ENCODE measurements at places on chromosomes 1 and 21.

DNA sequence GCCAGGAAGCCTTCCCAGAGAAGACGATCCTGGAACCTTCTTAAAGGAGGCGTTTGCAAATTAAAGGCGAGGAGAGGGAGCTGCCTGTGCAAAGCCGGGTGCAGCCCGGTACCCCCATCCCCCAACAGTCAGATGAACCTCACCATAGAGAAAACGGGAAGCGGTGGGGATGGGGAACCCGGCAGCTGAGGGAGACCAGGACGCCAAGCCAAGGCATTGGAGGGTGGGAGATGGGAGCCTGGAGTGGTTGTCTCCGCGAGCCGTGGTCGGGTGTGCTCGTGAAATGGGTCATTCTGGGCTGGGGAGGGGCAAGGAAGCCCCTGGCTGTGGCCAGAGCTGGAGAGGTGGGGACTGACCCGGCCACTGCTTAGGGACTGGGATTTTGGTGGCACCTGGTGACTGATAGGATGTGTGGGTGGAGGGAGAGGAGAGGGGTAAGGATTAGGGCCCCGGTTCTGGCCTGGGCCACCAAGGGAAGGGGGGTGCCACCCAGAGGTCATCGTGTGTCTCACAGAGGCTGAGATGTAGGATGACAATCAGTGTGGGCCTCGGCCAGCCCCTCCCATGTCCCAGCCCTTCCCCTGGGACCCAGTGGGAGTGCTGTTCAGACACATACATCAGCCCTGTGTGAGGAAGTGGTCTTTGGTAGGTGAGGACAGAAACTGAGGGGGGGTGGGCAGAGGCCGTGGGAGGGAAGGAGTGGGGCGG, 676 bp upstream of the PADI2 start:
- no peak for DNase-seq

GRCh38 chr1:19465123-19465522, 20.2 kb downstream of the CAPZB start:
- no peak for DNase-seq

GRCh38 chr1:234709473-234710228, 99.7 kb upstream of the IRF2BP2 start:
- no peak for DNase-seq

DNA sequence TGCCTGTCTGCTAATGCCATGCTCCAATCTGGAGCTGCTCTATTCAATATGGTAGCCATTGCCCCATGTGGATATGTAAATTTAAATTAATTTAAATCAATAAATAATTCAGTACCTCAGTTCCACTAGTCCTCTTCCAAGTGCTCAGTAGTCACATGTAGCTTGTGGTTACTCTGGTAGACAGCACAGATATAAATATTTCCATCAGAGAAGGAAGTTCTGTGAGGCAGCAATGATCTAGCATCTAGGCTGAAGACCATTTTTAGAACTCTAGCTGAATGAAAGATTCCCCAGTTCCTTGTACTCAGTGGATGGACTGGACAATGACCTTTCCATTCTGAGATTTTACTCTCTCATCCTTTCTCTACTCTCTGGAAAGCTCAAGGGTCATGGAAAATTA, 25.8 kb upstream of the CAPZB start:
- DNase-seq = no peak

DNA sequence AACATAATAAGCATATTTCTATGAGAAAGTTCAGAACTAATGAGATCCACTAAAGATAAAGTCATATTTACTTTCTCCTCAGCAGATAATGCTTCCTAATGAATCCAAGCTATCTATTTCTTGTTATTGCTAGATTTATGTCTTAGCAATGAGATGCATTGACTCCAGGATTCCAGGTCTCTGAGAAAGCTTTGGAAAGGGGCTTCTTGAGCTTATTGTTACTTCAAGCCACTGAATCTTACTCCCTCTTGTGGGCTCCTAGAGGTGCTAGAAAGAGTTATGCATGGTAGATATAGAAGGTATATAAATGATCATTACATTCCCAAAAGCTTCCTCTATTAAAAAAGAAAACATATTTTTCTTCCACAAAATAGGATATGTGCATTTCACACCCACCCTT, 246.4 kb upstream of the ADAMTS5 start:
- DNase-seq = no peak

GRCh38 chr1:63946866-63947491, 173.2 kb downstream of the ROR1 start:
- no peak for DNase-seq

- DNase-seq = no peak
Measured at GRCh38 chr1:48940962-48941732, 164.5 kb upstream of the BEND5 start.

DNA sequence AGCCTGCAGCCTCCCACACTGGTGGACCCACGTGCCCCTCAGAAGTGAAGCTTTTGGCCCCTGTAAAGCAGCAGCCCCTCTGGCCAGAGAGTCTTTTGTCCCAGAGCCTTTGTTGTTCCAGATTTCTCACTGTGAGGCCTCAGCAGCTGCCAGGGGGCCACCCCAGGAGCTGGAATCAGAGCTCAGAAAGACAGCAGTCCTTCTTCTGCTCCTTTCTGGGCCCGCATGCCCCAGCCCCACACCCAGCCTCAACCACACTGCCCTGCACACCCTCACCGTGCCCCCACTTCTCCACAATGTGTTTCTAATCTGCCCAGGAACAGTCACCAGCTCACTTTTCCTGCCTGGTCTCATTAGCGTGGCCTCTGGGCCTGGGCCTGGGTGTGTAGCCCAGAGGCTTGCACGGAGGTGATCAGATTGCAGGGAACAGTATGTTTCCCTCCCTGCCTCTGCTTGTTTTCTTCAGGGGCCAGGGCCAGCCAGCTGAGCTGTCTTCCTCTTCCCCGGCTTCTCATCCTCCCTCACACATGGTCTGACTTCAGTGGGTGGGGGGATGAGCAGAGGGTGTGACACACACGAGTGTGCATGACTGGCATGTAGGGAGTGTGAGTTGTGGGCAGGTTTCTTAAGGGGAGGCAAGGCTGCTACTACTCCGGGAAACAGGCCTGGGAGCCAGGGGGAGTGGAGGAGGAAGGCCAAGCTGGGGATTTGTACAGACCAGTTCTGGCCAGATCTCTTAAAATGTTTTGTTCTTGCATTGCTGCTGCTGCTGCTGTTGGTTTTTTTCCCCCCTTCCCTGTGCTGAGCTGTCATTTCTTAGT, 82.5 kb upstream of the ZNF648 start:
- DNase-seq = peak; percentile 52

GRCh38 chr21:45010096-45010495, 64.3 kb upstream of the ADARB1 start:
- DNase-seq = peak; percentile 6

DNA sequence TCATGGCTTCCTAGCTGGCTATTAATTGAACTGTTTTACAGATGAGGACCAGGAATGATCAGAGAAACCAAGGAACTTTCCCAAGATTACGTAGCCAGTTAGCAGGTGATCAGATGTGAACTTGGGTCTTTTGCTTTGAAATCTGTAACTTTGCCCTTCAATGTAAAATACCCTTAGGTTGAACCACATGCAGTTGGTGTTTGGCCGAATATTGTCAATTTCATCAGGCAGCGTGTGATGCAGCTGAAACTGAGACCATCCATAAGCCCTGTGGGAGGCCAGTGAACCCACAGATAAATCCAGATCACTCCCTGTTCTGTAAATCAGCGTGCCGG, 150.8 kb downstream of the ETS2 start:
- no peak for DNase-seq

DNA sequence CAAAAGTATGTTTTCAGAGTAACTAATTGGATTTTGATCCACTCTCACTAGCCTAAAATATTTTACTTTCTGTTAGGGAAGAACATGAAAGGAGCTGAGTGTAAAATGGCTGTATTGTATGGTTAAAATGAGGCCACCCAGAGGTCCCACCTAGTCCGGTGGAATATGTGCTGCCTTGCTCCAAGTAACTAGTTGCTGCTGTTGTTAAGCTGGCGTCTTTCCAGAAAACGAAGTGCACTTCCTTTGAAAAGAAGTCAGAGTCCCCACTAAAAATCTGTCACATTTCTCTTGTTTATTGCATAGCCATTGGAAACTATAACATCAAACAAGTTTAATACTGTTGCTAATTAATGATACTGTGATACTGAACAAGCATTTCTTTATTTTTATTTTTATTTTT, 3.2 kb downstream of the SLC25A33 start:
- peak; percentile 4 for DNase-seq

GRCh38 chr1:194466706-194467105, 1280.3 kb upstream of the B3GALT2 start:
- DNase-seq = no peak

GRCh38 chr1:84077476-84078107, 66.5 kb upstream of the PRKACB start:
- DNase-seq = peak; percentile 76

DNA sequence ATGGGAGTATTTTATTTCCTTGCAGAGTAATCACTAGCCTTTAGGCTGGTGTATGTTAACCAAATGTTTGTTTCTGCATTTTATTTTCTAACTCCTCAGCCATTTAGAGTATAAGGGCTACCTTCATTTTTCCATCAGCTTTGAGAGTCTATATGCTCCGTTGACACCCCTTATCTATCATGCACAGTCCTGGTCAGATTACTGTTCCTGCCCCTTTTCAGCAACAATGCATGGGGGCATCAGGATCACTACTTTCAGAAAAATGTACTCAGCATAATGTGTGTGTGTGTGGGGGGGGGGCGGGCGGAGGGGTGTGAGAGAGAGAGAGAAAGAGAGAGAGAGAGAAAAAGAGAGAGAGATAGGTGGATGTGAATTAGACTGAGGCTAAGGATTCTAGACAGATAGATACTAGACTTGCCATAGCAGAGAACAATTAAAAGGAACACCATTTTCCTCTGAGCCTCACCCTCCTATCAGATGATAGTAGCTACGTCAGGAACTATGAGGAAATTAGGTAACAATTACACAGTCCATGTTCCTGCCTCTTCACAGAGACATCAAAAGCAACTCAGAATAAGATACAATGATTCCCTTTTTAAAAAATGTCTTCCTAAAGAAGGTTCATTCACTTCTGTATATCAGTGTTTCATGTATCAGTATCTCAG, 40.8 kb downstream of the FCER1A start:
- DNase-seq = no peak

DNA sequence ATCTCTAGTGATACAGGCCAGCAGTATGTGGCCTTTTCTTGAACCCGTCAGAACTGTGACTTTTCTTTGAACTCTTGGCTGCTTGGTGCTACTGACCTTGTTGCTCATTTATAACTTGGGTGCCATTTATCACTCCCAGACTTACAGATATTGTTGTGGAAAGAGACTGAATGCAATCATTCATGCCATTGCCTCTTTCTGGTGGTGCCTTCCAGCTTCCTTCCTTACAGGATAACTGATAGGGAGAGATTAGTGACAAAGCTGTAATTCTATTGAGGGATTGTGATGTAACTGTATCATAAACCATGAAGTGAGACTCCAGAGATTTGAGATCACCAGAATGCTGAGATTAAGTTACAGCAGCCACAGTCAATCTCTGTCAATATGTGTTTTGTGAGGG, 256.5 kb downstream of the USP25 start:
- DNase-seq = no peak

DNA sequence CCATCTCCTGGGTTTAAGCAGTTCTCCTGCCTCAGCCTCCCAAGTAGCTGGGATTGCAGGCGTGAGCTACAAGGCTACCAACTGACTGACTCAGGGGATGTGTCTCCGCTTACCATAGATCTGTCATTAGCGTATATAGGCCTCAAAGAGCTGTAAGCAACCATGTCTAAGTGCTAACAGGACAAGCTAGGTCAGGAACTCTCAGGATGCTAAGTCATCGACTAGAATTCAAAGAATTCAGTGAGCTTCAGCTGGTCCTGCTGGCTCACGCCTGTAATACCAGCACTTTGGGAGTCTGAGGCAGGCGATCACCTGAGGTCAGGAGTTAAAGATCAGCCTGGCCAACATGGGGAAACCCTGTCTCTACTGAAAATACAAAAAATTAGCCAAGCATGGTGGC, 29.5 kb downstream of the CAPN2 start:
- DNase-seq = no peak

DNA sequence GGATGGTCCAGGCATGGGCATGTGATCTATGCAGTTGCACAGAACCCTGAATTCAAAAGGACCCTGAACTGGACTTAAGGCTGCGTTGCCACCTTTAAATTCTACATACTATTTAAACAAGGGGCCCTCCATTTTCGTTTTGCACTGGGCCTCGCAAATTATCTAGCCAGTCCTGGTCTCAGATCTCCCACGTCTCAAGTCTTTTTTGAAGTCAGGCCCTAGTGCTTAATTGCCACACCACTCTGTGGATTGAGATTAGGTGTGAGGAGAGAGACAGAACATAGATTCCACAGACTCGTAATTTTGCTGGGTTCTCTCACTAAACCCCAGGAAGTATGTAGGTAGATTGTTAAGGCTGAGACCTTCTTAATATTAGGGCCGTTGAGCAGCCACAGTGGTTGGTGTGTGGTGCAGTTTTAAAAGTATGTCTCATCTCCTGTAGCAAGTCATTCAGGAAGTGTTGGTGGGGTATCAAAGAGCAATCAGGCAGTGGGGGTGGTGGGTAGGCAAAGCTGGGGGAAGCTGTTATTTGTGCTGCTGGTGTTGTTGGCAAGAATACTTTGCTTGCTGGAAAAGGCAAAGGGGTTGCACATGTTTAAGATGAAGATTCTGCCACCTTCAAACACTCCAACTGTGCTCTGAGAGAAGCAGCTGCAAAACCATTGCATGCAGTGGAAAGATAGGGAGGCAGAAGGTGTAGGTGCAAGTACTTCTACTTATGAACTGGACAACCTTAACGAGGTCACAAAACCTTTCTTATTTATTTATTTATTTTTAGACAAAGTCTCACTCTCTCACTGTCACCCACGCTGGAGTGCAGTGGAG, 11.2 kb downstream of the CD84 start:
- DNase-seq = no peak

DNA sequence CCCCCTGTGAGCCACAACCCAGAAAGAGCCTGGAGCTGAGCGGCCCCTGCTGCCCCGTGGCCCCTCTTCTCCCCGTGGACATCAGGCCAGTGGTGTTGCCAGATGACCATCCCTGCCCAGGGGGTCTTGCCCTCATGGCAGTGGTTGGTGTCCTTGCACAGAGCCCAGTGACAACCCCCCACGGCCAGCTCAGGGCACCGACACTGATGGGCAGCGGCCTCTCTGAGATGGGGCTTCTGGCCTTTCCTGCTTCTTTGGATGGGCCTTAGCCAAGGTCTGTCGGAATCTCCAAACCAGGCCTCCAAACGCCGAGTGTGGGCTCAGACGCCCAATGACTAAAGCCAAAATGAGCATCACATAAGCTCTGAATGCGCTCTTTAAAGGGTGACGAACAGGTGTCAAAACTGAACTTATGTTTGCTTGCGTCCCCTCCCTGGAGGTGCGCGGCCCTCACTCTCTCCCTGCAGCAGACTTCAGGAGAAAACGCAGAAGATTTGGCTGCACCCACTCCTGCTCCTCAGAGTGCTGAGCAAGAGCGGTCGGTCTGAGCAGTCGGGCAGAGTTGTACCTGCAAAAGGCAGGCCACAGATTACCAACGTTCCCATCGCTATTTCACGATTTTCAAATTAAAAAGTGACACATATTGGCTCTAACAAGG, 41.9 kb downstream of the UBE2G2 start:
- DNase-seq = peak; percentile 40
